ENCODE measurements at places on chromosomes 16 and 17.

GRCh38 chr17:79798299-79799173, 1.7 kb upstream of the CBX8 start:
- no peak for DNase-seq

DNA sequence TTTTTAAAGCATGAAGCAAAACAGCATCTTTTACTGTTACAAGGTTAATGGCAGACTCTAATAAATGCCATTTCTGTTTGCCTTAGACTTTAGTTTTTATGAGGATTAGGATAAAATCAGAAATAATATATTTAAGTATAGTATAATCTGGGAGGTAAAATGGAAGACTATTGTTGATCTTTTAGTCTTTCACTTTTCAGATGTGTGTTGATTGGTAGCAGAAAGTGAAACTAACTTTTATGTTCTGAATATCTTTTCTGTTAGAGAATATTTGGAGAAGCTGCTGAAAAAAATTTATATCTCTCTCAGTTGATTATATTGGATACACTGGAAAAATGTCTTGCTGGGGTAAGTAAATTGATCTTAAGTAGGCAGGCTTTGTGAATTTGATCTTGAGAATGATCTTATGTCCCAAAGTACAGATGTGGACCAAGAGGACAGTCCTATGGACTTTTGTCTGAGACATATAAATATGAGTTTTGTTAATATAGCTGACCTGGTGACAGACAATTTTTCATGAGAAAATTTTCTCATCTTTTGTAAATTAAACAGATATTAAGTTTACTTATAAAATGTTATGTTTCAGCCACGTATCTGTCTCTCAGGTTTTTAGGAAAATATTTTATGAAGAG, 64.1 kb downstream of the NF1 start:
- no peak for DNase-seq

DNA sequence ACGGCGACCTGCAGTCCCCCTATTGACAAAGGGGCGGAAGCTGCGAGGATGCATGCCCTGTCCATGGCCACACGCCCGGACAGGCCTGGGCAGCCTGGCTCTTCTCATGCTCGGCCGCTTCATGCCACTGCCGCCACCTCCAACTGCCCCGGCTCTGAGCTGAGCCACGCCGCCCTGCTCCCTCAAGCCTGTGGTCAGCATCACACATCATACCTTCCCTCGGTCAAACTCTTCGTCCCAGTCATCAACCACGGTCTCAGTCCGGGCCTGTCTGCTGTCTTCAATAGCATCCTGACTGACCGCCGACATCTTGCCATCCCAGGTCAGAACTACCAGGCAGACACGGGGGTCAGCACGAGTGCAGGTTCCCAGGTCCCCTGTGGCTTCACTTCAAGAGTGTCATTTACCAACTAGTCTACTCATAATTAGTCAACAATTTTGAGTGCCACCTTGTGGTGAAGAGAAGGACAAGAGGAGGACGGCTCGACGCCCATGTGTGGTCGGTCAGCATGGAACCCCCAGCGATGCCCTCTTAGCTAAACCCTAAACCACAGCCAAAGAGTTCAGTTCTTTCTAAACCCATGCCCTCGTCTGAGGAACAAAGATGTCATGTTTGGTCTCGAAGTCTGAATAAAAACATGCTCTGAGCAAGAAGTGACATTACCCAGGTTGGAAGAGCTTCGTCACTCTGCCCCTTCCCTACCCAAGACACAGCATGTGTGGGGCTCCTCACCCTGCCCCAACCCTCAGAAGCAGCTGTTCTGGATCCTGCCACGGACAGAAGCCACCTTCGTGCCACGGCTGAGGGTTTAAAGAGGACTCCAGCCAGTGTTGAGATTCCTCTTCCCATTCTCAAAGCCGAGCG, 16.9 kb upstream of the CYTH1 start:
- DNase-seq, result no peak

- no peak for DNase-seq
Measured at GRCh38 chr17:1951920-1952319, 73.2 kb downstream of the RTN4RL1 start.

DNA sequence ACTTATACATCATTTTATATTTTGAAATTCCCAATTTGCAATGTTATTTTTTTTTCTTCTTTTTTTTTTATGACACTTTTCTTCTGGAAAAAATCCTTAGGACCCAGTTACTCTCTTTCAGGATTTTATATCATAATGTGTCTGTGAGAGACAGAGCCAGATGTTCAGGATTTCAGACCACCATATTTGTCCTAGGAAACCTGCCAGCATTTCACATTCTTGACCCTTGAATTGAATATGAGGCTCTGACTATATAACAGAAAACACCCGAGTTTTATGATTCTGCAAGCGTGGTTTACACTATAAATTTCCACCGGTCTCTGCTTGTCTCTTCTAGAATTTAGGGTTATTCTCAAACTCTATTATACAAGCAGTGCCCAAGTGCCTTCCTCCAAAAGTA, 621.0 kb downstream of the WWOX start:
- DNase-seq, result no peak

- no peak for DNase-seq
Measured at GRCh38 chr17:10018461-10018891, 113.4 kb upstream of the RCVRN start.

DNA sequence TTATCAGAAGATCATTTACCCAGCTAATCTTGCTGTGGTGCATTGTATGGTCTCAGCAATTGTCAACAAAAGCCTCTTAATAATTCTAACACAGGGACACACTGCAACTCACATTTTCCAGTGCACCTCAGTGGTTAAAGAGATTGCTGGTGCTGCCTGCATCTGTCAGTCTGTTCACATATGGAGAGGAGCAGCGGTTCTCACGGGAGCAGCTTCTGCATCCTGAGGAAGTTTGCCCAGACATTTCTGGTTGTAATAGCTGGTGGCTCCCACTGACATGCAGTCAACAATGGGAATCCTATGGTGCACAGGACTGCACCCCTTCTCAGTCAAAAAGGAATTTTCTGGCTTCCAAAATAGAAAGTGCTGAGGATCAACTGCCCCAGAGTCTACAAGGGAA, 7.8 kb downstream of the GGA2 start:
- no peak for DNase-seq

DNA sequence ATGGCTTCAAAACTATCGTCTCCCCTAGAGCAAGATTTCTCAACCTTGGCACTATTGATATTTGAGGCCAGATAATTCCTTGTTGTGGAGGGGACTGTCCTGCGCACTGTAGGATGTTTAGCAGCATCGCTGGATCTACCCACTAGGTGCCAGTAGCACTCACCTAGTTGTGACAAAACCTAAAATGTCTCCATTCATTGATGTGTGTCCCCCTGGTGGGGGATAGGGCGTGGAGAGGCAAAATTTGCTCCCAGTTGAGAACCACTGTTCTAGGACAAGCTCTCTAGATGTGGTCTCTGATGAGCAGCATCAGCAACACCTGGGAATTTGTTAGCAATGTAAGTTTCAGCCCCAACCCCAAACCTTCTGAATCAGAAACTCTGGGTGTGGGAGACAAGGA, 259.0 kb downstream of the XYLT1 start:
- DNase-seq, result peak; percentile 60

- no peak for DNase-seq
Measured at GRCh38 chr16:7419441-7419840, 86.8 kb downstream of the RBFOX1 start.

GRCh38 chr17:3986939-3987335, 22.7 kb upstream of the ATP2A3 start:
- no peak for DNase-seq

GRCh38 chr17:28970879-28971278, 19.6 kb upstream of the PHF12 start:
- no peak for DNase-seq

DNA sequence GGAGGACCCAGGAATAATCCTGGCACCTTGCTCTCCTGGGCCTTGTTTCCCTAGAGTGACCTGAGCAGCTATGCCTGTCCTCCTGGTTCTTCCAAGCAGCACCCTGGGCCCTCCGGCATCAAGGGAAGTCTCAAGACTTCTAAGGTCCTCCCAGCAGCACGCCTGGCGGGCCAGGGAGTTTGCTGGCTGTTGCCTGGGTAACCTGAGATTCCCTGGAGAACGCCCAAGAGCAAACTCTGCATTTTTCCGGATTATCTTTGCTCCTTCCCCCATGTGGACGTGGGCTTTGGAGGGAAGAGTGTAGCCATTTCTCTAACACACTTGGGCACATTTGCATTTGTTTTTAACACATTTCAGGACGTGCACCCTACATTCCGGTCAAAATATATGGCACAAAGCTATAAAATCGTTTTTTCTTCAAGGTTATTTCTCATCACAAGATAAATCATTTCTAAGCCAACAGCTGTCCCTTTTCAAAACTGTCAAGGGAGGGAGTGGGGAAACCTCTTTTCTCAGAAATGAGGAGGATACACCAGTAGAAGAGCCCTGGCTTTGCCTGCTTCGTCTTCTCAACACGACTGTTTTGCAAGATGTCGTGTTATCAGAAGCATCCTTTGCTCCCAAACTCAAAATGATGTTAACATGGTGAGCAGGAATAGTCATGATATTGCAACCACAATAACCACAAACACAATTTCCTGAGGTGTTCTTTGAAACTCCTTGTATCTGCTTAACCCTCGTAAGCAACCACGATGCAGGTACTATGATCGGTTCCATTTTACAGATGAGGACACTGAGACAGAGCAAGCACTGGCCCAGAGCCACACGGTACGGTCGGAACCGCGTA, 116.5 kb downstream of the ADCY9 start:
- no peak for DNase-seq

DNA sequence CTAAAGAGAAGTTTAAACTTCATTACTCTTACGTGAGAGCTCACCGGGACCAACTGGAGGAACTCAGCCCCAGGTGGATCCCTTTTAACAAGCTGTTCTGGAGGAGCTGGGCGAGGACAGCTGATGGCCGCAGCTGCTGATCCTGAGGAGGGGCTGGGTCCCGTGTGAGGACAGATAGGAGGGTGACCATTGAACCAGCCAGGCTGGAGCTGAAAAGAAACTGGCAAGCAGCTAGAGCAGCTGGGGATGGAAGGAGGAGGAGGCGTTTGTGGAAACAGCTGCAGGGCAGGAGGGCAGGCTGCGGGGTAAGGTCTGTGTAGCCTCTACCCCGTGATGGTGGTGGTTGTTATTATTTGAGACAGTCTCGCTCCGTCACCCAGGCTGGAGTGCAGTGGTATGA, 119.5 kb downstream of the AATF start:
- DNase-seq, result no peak

GRCh38 chr17:1561420-1562175, 994 bp downstream of the PITPNA start:
- DNase-seq, result peak; percentile 57

GRCh38 chr17:45091778-45092425, 30.8 kb downstream of the NMT1 start:
- DNase-seq, result no peak

DNA sequence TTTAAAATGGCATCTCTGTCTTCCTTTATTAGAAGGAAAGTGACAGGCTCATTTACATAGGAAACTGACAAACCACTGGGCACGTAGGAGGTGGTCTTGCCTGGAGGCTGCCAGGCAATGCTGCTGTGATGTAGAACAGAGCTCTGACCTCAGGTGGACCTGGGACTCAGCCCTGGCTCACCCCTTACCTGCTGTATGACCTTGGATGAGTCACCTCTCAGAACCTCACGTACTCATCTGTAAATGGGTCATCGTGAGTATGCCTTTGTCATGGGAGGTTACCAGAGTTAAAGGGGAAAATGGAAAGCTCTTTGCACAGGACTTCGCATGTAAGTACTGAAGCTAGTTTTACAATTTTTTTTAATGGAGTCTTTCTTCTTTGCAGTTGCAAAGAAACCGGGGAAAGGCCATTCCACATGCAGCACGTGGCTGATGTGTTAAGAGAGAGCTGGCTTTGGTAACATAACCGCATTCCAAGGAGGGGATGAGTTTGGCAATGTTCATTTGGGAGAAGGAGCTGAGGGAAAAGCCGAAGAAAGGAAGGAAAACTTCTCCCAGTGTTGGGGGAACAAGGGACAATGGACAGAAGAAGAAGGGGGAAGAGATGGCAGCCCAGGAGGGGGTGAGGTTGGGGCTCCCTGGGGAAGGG, 37.4 kb upstream of the LONP2 start:
- no peak for DNase-seq

DNA sequence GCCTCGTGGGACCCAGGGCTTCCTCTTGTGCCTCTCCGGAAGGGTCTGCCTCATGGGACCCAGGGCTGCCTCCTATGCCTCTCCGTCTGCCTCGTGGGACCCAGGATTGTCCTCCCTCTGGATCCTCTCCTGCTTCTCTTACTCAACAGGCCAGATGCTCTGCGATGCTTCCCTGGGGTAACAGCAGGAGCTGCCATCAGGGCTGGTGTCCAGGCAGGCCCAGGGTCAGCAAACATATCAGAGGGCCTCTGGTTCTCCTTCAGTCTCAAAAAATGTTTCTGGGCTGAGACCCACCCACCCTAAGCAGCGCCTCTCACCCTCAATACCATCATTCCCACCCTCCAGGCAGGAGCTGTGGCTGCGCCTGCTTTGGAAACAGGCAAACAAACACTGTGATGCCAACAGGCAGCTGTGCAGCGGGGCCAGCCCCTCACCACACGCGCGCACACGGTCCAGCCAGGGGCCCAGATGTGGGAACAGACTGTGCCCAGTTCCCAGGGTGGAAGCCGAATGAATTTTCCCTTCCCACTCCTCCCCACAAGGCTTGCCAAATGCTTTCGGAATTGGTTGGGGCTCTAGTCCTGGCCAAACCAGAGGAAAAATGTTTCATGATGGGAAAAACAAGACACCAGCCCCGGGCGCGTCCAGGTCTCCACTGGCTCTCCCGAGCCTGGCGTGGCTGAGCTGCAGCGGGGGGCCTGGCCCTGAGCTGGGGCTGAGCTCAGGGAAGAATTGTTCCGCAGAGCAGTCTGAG, 11.3 kb downstream of the TIMM22 start:
- DNase-seq, result no peak

DNA sequence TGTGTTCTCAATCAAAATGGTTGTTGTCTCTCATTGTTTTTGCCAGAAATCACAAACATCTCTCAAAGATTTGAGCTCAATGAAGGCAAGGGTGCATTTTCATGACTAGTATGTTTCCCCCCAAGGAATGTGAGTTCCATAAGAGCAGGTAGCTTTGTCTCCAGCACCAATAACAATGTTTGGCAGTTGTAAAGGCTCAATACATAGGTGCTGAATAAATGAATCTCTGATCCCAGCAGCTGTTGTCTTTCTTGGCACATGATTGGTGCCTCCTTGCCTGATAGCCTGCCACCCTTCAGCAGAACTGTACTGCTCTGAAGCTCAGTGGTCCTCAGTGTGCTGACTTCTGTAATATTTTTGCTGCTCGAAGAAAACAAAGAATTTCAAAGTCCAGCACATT, 103.1 kb upstream of the CDH11 start:
- no peak for DNase-seq

- no peak for DNase-seq
Measured at GRCh38 chr17:31313982-31314781, at the start of gene EVI2B. Gene EVI2B (minus strand): TSS chr17:31314054. CDS start chr17:31305609, 8,445 bp downstream.

GRCh38 chr17:3852561-3852960, 6.5 kb upstream of the NCBP3 start:
- no peak for DNase-seq

DNA sequence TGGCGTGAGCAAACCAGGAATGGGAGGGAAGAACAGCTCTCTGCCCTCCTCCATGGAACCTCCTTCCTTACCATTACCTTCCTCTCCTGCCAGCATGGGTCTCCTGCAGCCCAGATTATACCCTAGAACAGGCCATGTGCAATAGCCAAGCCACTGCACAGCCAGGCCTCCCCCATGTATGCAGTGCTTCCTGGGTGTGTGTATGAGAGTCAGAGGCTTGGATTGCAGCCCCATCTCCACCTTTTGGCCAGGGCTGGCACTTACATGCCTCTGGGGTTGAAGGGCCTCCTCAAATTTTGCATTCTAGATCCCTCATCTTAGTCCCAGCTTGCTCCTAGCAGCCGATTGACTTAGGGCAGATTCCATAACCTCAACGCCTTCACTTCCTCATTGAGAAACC, 133.7 kb downstream of the GSG1L start:
- no peak for DNase-seq

All from activated CD8-positive, alpha-beta memory T cell treated with anti-CD3 and anti-CD28 coated beads, Interleukin-2, amount 10 ng/mL, durations not matched to agents 7 days and 5 days (primary cell).